ENCODE measurements at places on chromosomes 3 and 15.

DNA sequence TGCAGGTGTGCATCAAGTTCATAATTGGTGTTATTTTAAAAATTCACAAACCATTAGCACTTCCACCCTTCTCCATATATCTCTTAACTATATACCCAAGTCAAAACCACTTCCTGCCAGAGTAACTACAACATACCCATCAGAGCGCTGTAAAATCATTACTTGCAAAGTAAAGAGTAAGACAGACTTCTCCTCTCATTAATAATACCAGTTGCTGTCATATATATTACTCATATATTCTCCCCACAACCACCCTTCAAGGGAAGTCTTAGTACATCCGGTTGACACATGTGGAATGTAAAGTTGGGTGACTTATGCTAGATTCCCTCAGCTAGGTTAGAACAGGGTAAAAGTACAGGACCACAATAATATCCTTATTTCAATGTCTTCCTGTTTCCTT, 5.6 kb downstream of the TERC start:
- no peak for DNase-seq

DNA sequence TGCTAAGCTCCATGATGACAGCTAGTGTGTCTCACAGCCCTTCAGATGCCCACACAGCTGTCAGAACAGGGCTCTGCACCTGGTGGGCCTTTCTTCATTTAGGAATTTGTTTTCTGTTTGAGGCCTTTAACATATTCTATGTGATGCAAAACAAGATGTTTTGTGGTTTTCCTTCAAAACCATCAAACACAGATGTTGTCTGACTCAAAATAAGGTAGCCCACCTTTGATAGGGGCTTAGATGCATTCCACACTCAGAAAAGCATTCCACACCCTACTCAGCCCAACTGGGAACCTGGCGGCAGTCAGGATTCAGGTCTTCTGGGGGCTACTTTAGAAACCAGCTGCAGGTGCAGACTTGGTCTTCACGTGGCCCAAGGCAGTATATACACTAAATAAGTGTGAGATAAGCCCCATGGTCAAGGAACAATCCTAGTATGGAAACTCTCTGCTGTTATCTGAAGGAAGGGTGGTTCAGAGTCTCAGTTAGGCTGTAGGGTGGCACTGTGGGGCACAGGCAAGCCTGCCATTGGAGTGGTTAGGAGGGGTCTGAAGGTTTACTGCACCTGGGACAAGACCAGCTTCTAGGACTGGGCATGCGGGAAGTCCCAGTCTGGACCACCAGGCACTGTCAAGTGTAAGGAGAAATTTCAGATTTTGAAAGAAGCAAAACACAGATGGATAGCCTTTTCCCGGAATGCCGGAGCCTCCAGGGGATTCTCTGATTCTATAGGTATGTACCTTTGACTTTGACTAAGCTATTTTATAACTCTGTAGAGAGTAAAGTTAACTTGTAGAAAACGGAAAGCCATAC, 20.1 kb downstream of the LRRC2 start:
- DNase-seq = no peak

- DNase-seq = no peak
Measured at GRCh38 chr15:95581595-95581994, 748.9 kb upstream of the NR2F2 start.

GRCh38 chr3:40468018-40468417, 8.9 kb upstream of the ZNF619 start:
- DNase-seq = no peak

GRCh38 chr3:187989575-187990153, 164.3 kb upstream of the LPP start:
- DNase-seq = no peak

DNA sequence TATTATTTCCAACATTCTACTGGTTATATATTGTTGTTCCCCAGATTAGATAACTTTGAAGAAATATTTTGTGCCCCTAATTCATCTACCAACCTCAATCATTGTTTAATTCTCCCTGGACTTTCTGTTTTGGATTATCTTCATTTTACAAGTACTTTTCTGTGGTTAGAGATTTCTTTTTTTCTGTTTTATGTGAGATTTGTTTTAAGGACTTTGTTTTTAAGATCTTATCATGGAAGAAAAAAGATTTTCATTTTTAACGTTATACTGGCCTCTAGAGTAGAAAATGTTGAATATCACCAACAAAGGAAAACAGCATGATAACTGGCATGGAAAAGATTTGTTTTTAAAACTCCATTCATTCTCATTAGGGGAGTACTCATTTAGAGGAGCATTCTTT, 210.9 kb upstream of the KCNMB2 start:
- DNase-seq = no peak
